ELR (cell line): ENCODE measurements at places on chromosomes 1 and 21.

GRCh38 chr1:168513656-168514404 lies 30.0 kb downstream of the XCL2 start:
- no peak for DNase-seq

GRCh38 chr1:237910834-237911233 lies 20.1 kb upstream of the ZP4 start:
- DNase-seq: no peak

GRCh38 chr21:41130883-41131282 lies 37.1 kb upstream of the BACE2 start:
- DNase-seq: no peak

- peak; percentile 88 for DNase-seq
Observed at GRCh38 chr1:246782120-246782900, 58.1 kb downstream of the SCCPDH start.

DNA sequence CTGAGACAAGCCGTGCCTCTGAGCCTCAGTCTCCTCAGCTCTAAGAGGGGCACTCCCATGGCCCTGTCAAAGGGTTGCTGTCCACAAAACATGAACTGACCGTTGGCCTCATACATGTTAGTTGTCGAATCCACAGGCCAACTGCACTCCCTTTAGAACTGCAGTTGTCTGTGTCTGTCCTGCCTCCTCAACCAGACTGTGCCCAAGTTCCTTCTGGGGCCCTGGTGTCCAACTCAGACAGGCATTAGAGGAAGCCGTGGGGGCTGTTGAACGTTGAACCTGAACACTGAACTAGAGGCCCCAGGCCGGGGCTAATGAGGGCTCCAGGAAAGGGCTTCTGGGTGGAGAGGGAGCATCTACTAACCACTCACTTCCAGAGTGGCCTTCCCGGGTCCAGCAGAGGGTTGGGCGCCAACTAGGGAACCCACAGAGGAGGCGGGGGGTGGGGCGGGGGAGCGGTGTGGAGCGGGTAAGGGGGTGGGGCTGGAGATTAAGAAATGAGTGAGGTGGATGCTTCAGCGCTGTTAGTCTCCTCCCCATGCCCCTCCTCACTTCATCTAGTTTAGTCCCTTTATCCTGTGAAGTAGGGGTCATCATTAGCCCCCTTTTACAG lies at the start of gene RAB42:
TSS of gene RAB42 (plus strand) at position 558 of the 613 bp plus-strand sequence. CDS start 247 bp downstream, outside the sequence.
- peak; percentile 39 for DNase-seq

- DNase-seq: no peak
Observed at GRCh38 chr1:90800012-90800717, 83.1 kb upstream of the BARHL2 start.

DNA sequence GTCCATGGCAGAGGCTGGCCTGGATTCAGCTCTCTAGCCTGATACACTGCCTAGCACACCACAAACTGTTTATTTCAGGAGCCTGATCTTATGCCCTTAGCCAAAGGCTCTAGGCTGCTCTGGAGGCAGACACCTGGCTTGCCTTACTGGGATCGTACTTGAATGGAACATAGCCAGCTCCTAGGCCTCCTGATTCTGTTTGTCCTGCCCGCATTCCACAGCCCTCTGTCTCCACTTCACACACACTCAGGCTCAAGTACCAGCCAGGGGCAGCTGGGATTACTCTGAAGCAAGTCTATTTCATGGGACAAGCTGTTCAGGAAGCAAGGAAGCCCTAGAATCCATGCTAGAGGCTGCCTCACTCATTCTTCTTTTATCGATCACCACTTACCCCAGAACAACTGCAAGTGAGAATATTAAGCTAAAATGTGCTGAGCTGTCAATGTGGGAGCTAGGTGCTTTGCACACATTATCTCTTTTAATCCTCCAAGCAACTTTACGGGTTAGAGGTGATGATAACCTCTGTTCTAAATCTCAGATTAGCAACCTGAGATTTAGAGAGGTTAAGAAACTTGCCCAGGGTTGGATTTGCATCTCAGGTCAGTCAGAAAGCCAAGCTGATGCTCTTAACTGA lies 31.1 kb upstream of the CYP4B1 start:
- no peak for DNase-seq

DNA sequence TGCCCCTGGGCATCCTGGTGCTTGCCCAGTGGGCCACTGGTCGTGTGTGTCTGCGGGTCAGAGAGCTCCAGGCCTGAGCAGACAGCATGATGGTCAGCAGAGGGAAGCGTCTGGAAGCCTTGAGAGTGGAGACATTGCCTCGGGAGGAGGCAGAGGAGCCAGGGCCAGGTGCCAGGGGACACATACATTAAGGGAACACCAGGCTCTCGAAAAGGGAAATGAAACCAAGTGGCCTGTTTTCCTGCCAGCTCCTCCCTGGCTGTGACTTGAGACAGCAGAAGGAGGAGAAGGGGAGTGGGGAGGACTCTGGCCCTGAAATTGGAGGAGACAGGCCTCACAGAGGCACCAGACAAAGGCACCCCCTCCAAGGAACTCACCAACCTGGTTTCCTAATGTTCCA lies 62.4 kb upstream of the LRP8 start:
- no peak for DNase-seq

- DNase-seq: no peak
Observed at GRCh38 chr1:116311756-116312680, 61.0 kb upstream of the ATP1A1 start.

DNA sequence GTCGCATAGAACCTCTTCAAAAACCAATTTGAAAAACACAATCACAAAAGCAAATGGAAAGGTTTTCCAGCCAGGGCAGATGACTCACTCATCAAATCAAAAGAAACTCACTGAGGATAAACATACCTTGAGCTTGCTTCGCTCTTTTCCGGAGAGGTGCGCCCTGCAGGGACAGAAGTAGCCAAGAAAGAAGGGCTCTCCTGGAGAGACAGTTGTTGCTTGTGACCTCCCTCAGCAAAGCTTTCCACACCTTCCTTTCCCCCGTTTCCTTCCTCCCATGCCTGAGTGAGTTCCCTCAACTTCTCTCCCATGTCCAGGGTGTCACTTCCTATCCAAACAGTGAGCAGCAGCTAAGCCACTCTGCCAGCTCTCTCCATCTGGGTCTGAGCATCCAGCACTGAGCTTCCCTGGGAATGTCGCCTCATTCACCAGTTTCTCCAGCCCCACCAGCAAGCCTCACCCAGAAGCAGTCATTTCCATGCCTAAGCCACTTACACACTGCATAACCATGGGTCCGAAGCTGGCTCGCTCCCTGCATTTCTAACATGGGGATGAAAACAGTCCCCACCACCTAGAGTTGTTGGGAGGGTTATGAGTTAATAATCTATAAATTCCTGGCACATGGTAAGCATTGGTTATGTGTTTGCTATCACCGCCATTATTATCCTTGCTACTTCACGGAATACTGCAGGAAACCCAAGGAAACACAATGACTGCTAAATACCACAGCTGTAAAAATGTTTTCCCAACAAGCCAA lies 75.0 kb downstream of the PTPN14 start:
- DNase-seq: peak; percentile 22

DNA sequence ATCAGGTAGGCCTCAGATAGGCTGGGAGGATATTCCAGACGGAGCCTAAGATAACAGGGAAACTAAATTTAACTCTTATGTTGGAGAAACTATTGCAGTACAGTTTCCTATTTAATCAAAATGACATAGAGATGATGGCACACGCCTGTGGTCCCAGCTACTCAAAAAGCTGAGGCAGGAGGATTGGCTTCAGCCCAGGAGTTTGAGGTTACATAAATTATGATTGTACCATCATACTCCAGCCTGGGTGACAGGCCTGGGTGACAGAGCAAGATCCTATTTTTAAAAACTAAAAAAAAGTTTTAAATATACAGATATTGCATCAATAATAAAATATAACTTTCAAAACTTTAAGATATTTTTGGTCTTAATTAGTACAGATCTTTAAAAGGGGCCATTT lies 25.2 kb upstream of the TAL1 start:
- DNase-seq: no peak

- DNase-seq: no peak
Observed at GRCh38 chr1:27455139-27455811, 34.7 kb downstream of the WASF2 start.

DNA sequence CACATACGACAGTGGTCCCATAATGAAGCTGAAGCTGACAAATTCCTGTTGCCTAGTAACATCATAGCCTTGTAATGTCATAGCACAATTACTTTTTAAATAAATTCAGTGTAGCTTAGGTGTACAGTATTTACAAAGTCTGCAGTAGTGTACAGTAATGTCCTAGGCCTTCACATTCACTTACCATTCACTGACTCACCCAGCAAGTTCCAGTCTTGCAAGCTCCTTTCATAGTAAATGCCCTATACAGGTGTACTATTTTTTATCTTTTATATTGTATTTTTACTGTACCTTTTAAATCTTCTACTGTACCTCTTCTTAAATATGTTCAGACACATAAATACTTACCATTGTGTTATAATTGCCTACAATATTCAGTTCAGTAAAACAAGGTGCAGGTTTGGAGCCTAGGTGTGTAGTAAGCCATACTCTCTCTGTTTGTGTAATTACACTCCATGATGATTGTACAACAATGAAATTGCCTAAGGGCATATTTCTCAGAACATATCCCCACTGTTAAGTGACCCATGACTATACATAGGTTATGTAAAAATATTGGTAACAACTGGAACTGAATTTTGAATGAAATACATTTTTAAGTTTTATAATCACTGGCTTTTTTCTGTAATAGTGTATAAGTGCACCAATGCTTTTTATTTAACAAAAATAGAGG lies 33.5 kb upstream of the ADAM30 start:
- DNase-seq: no peak

DNA sequence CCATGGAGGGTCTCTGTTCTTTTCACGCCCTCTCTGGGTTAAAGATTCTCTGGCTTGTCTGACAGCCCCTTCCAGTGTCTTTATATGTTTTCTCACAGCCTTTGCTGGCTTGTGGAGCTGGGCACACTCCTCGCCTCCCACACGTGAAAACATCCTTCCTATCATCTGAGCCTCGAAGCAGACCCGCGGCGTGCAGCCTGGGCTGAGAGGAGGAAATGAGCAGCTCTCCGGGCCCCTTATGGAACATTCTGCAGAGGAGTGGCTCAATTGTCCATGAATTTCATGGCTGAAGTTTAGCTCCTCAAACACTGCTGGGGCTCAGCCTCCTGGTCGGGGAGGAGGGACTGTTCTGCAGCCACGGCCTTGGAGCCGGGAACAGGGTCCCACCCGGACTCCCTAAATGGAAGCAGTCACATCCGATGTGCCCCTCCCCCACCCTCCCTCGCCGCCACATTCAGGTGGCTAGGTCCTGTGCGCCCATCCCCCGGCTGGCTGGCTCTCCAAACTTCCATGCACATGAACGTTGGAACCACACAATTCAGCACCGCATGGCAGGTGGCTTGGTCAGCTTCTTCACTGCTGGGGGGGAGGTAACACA lies 15.1 kb upstream of the PDE9A start:
- DNase-seq: no peak

- DNase-seq: peak; percentile 37
Observed at GRCh38 chr1:94559921-94560320, 18.4 kb upstream of the F3 start.

DNA sequence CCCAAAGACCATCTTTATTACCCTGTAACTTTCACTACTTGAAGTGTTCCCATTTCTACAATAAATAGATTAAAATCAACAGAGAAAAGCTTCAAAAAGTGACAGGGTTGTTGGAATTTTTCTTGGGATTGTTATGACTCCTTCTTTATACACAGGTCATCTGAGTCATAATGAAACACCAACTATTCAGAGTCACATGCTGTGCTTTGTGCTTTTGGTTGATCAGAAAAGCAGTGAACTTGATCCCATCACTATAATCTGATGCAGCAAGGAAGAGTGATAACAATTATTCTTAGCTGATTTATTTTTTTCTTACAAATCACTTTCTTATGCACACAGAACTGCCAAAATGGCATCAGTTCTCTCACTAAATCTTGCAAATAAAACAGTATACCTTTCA lies 422.9 kb downstream of the PTBP2 start:
- DNase-seq: peak; percentile 90

- peak; percentile 27 for DNase-seq
Observed at GRCh38 chr1:245411245-245412036, 256.7 kb downstream of the KIF26B start.

DNA sequence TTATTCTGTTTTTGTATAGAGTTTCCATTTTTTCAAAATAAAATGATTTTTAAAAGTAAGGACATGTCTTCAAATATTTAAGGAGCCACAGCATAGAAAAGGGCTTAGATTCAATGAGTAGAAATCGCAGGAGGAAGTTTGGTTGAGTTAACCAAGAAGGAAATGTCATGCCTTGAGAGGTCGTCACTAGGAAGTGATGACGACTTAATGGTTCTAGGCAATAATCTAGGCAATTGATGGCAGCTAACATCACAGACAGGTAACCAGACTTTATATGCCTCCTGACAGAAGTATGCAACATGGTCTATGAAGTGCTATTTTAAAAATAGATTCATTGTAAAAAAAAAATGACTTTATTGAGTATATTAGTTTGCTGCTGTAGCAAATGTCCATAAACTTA lies 32.1 kb upstream of the TP53BP2 start:
- DNase-seq: no peak

- DNase-seq: peak; percentile 74
Observed at GRCh38 chr1:91511386-91511785, 10.7 kb downstream of the CDC7 start.

GRCh38 chr1:157104598-157105293 lies 5.1 kb upstream of the ETV3L start:
- DNase-seq: peak; percentile 82

DNA sequence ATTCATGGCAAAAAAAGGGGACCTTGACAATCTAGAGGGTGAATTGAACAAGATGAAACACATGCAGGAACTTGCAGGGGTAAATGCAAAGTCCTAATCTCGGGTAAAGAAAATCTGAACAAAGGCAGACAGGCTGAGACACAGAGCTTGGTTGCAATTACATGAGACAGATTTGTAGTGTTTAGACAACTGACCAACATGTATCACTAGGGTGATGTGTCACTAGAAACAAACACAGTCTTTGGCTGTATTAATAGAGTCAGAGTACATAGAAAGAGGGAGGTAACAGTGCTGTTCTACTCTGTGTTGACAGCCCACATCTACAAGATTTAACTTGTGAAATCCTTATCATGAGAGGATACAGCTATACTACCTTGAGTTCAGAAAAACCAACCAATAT lies 78.1 kb upstream of the GRIK3 start:
- no peak for DNase-seq

- DNase-seq: no peak
Observed at GRCh38 chr1:228992907-228993535, 257.7 kb downstream of the RHOU start.

GRCh38 chr1:12166834-12167492 lies at the start of gene TNFRSF1B:
TSS of gene TNFRSF1B (plus strand) at chr1:12166991. CDS start at chr1:12167092, 101 bp downstream.
- peak; percentile 57 for DNase-seq

DNA sequence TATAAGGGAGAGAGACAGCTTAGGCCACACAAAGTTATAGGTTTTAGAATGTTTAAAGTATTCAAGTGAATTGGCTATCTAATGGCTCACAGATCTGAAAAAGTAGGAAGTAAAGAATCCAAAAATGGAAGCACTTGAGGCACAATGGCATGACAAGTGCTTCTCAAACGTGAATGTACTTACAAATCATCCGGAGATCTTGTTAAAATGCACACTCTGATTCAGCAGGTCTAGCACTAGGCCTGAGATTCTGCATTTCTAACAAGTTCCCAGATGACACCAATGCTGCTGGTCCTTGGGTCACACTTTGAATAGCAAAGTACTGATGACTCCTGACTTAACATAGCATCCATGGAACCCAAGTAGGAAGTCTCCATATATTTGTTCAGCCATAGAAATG lies 20.9 kb upstream of the AGL start:
- no peak for DNase-seq
